ENCODE measurements at places on chromosomes 1 and 21.

DNA sequence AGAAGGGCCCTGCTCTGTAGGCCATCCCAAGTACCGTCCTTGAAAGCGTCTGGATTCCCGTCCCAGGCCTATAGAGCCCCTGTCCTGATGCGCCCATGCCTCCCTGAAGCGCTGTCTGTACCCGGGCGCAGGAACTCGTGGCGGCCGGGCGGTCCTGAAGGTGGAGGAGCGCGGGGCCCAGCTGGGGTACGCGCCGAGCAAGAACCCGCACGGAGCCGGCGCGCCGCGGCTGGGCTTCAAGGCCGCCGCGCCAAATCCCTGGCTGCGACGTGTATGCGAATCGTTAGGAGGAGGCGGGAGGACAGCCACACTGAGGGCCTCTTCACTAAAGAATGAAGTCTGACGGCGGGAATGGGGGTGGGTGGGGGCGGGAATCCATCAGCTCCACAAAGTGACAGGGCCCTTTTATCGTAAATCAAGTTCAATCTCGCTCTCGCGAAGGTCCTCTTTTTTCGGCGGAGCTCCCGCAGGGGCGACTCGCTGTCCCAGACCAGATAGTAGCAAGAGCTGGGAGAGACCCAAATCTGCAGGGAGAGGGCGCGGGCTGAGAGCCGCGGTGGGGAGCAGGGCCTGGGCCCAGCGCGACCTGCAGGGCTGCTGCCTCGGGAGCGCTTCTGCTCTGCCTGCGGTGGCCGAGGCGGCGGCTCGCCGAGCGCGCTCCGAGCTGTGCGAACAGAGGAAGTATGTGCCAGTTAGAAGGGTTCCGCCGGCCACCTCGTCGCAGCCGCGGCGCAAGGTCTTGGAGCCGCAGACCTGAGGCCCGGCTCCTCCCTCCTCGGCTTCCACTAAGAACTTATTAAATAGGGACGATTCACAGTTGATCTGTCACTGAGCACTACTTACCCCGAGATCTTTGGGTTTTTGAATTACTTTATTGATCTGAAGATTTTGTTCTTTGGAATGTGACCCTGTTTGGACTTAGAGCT is 10.4 kb downstream of the BARHL2 start:
- peak; percentile 51 for DNase-seq

GRCh38 chr1:217091561-217091960 is 368.3 kb upstream of the ESRRG start:
- no peak for DNase-seq

DNA sequence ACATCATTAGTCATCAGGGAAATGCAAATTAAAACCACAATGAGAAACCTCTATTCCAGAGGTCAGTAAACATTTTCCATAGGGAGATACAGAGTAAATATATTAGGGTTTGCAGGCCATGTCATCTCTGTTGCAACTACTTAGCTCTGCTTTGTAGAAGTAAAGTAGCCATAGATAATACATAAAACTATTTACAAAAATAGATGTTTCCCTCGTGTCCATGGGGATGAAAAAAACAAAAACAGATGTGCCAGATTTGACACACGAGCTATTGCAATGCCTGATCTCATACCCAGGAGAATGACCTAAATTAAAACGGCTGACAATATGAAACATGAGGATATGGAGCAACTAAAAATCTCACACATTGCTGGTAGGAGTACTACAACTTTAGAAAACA is 17.3 kb downstream of the LTN1 start:
- no peak for DNase-seq

GRCh38 chr21:42711667-42712066 is 58.2 kb downstream of the PDE9A start:
- no peak for DNase-seq

- DNase-seq, result peak; percentile 56
Measured at GRCh38 chr1:112998592-112999235, 42.7 kb upstream of the SLC16A1 start.

- no peak for DNase-seq
Measured at GRCh38 chr1:34328281-34328799, 151.6 kb downstream of the C1orf94 start.

- DNase-seq, result no peak
Measured at GRCh38 chr1:232057217-232057895, 430.8 kb downstream of the DISC1 start.

GRCh38 chr1:174005032-174005431 is 17.1 kb downstream of the RC3H1 start:
- DNase-seq, result no peak

GRCh38 chr1:150062113-150062512 is 5.5 kb upstream of the VPS45 start:
- no peak for DNase-seq

DNA sequence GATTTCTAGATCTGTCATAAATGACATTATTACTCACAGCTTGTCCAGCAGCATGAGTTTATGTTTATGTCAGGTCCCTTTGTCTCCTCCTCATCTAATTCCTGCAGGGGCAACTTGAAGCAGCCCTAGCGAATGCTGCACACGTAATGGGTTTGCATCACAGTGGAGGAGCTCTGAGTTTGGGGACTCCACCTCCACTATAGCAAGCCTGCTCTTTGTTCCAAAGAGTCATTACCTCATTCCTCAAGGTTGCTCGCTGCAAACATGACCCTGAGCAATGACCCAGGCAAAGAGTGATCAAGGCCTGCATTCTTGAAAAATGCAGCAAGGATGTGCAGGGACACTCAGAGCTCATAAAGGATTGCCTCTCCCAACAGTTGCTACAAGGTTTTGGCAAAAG is 261.9 kb downstream of the HHIPL2 start:
- DNase-seq, result no peak

DNA sequence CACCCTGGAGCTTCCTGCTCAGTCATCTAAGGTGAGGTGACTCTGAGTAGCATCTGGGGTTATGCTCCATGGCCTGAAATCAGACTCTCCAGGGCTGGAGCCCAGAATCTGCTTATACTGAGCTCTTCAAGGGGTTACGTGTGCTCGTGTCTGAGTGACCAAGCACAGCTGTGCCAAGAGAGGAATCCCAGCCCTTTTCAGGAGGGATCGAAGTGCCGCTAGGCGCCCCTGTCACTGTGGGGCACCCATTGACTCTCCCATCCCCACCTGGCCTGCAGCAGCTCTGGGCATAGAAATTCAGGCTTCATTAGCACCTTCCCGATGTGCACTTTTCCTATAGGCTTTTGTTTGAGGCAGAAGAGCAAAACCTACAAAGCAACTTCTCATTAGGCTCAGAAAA is 13.8 kb downstream of the VASH2 start:
- DNase-seq, result no peak
